NCI-H1417 treated with DMSO at 0.1 percent for 48 hours (cell line): ENCODE measurements at places on chromosomes 1 and 21.

DNA sequence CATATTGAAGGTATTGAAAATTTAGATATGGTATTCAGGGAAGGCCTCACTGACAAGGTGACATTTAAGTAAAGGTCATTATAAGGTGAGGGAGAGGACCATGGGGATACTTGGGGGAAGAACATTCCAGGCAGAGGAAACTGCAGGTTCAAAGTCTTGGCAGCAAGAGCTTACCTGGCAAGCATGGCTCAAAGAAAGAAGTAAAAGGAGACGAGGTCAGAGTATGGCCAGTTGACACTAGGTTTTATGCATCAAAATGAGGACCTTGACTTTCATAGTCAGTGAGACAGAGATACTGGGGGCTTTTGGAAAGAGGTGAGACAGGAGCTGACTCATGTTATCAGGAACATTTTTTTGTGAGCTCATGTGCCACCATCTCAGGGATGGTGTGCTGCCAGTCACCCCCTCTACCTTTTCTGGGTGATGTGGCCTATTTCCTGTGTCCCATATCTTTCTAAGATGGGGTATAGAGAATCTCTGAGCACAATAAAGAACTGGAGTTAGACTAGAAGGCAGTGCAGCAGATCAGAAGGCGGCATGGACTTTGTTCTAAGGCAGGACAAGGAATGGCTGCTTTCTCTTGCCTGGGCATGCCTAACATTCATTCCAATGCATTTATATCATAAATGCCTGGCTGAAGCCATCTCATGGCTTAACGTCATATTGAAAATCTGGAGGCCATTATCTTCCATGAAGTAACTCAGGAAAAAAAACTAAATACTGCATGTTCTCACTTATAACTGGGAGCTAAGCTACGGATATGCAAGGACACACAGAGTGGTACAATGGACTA, 406.7 kb downstream of the NTNG1 start:
- DNase-seq: no peak

DNA sequence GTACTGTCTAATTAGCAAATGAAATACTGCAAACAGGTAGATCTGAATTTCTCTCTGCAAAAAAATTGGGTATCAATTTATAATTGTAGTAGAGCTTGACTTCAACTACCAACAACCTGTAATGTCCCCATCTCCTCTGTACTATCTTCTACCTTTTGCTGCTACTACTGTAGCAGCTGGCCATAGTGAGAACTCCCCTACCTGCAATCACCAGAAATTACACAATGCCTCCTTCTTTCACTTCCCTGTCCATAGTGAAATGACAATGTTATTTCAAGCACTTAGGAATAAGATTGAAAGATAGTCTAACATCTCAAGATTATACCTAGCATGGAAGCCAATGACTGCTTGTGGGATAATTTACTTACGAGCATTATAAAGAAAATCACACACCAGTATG, 100.4 kb downstream of the ACBD6 start:
- DNase-seq: no peak

- DNase-seq: no peak
Measured at GRCh38 chr1:168317309-168317708, 36.6 kb downstream of the TBX19 start.

GRCh38 chr1:198639671-198640143, 867 bp downstream of the PTPRC start:
- DNase-seq: no peak

- DNase-seq: no peak
Measured at GRCh38 chr1:99438656-99439230, 174.5 kb downstream of the PLPPR4 start.
